Activated CD8-positive, alpha-beta memory T cell treated with anti-CD3 and anti-CD28 coated beads for 48 hours (primary cell): ENCODE measurements at places on chromosomes 7 and 10.

- DNase-seq = no peak
Measured at GRCh38 chr10:72375585-72375984, 20.9 kb upstream of the DNAJB12 start.

- DNase-seq = no peak
Measured at GRCh38 chr10:100143756-100144155, 42.1 kb downstream of the ERLIN1 start.

- no peak for DNase-seq
Measured at GRCh38 chr10:122549636-122550035, 10.9 kb upstream of the DMBT1 start.

DNA sequence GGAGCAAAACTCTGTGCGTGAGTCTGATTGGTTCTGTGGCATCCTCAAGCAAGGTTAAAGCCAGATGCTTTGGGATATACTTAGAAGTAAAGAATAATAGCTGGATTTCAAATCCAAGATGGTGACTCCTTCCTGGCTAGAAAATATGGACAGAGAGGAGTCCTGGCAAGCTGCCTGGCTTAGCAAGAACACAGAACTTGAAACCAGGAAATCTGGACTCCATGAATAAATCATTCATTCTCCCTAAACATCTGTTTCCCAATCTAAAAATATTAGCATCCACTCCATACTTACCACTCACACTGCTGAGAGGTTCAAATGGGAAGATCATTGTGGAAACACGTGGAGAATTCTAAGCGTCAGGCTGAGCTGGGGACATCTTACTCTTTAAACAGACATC is 1074.1 kb upstream of the AUTS2 start:
- DNase-seq = no peak

DNA sequence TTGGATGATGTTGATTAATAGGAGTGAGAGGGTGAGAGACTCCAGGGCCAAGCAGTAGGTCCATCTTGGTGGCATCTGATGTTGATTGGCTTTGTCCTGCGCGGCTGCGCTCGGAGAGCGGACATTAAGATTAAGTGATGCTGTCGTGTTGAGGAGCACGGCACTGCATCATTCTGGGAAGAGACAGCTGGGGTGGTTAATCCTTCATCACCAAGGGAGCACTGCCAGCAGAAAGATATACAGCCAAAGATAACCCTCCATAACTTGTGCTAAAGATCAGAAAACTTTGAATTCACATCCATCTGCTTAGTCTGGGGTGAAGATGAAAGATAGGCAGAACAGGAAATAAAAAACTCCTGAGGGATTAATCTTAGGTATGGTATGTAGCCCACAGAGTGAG is 208.3 kb downstream of the LRMDA start:
- no peak for DNase-seq

GRCh38 chr10:33635967-33636515 is 301.6 kb upstream of the NRP1 start:
- DNase-seq = no peak

DNA sequence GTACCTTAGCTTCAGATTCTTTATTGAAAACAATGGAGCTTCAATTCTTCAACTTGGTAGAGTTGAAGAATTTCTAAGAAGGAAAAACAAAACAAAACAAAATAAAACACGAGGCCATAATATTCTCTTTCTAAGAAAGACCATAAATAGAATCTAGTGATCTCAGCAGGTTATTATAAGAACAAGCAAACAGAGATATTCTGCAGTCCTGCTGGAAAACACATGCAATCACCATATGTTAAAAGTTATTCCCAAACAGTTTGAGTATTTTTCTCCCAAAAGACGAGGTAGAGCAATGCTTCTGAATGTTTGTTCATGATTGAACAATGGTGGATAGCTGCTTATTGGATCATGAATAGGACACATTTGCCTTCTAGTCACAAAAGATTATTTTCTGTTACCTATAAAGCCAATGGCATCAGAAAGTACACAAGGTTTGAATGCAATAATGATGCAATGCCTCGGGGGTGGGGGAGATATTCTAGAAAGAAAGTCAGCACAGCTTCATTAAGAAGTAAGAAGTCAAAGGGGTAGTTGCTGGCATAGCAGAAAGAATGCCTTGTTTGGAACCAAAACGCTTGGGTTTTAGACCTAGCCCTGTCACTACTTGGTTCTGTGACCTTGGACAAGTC is 59.3 kb downstream of the CREB3L2 start:
- DNase-seq = no peak

- DNase-seq = no peak
Measured at GRCh38 chr7:137881607-137882260, 35.0 kb upstream of the DGKI start.

DNA sequence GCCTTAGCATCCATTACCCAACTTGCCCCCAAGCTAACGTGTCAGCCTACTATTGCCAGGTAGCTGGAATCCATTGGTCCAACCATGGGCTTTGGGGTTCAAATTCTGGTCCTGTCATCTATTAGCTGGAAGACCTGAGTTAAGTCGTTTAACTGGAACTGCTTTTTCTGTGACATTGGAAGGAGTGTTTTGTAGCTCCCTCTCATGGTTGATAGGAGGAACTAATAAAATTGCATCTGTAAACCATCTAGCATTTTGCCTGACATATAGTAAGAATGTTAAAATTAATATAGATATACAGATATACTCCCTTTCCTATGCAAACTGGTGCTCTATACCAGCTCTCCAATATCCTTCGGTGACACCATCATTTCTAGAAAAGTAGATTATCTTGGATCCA is 23.8 kb upstream of the SLF2 start:
- no peak for DNase-seq

- DNase-seq = no peak
Measured at GRCh38 chr10:105681051-105681450, 1040.0 kb downstream of the SORCS3 start.

DNA sequence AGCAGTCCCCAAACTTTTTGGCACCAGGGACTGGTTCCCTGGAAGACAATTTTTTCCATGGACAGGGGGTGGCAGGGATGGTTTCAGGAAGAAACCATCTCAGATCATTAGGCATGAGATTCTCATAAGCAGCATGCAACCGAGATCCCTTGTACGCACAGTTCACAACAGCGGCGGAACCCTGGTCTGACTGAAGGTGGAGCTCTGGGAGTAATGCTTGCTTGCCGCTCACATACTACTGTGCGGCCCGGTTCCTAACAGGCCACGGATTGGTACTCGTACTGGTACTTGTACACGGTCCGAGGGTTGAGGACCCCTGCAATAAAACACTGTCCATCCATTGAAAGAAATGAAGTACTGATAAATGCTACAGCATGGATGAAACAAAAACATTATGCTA is 32.8 kb downstream of the MKRN1 start:
- no peak for DNase-seq

GRCh38 chr7:106111655-106112117 is 426 bp downstream of the SYPL1 start:
- DNase-seq = no peak

- peak; percentile 67 for DNase-seq
Measured at GRCh38 chr10:17200912-17201793, at the start of gene TRDMT1. Gene TRDMT1 (minus strand): TSS chr10:17201672. CDS start chr10:17201634, 38 bp downstream.

GRCh38 chr10:1132584-1132983 is 76.4 kb downstream of the WDR37 start:
- no peak for DNase-seq

GRCh38 chr7:149720372-149721083 is 52.9 kb downstream of the ZNF467 start:
- no peak for DNase-seq

DNA sequence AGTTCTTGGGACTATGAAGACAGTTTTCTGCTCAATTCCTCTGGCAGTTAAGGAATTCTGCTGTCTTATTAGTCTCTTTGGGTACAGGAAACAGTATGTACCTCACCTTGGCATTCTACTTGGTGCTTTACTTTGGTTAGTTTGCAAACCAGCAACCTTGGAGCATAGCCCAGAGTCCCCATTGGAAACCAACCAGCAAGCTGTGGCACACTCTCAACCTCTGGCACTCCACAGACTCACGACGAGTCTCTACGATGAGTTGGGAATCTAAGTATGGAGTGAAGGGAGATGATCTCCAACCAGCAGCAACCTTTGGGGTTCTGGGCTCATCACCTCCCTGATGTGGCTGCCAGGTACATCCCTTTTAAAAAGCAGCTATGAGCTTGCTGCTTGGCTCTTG is 43.8 kb downstream of the TPK1 start:
- DNase-seq = no peak

DNA sequence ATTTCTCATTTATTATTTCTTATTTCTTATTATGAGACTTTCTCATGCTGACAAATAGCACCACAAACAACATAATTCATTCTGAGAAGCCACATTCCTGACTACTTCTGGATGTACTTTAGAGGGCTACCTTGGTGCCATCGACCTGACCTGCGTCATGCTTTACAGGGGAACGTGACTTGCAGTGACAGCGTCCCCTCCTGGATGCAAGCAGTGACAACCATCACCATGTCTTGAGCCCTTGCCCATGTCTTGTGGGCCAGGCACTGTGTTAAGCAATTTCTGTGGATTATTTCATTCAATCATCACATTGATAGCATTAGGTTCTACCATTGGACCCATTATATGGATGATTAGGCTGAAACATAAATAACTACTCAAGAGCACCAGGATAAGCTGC is 137.0 kb downstream of the ANK3 start:
- DNase-seq = no peak

GRCh38 chr10:48772059-48772458 is 87.4 kb downstream of the WDFY4 start:
- DNase-seq = no peak

- no peak for DNase-seq
Measured at GRCh38 chr7:132386201-132386681, 190.0 kb downstream of the PLXNA4 start.

DNA sequence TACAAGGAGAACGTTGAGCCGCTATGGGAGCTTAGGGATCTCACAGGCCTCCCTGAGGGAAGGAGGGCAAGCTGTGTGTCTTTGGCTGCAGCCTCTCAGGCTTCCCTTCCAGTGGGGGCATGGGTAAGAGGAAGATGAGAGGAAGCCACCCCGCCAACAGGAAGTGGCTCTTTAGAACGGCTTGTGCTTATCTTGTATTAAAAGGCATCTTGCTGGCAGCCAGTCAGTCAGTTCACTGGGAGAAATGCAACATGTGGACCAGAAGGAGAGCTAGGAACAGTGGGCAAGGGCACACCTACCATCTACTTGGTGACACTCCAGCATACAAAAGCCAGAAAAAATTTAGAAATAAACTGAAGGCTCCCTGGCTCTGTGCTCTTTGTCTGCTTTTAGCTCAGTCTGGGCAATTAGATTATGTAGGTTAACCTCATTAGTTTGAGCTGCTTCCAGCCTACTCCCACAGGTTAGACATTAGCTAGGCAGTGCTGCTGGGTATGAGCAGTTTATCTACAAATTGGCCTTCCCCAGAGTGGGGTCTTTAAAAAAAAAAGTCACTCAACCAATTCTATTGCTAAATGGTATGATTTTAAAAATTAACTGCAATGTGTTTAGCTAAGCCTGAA is 595.9 kb downstream of the KCNMA1 start:
- no peak for DNase-seq

GRCh38 chr10:15387021-15387420 is 15.9 kb upstream of the FAM171A1 start:
- DNase-seq = no peak

DNA sequence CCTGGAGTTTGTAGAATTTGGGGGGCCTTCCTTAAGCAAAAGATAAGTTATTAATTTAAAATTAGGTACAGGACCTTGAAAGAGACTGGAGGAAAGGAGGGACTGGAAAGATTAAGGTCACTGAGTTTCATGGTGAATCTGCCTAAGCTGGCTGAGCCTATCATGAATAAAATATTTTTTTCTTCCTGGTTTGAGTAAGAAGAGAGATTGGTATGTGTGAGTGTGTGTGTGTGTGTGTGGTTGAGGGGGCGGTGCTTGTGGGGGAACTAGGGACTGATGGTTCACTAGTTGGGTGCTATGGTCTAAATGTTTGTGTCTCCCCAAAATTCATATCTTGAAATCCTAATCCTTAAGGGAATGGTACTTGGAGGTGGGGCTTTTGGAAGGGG is 142.5 kb upstream of the PRKCQ start:
- no peak for DNase-seq

- DNase-seq = no peak
Measured at GRCh38 chr7:138460649-138461607, 869 bp downstream of the TRIM24 start.

- no peak for DNase-seq
Measured at GRCh38 chr10:344582-345200, 209.4 kb downstream of the ZMYND11 start.

DNA sequence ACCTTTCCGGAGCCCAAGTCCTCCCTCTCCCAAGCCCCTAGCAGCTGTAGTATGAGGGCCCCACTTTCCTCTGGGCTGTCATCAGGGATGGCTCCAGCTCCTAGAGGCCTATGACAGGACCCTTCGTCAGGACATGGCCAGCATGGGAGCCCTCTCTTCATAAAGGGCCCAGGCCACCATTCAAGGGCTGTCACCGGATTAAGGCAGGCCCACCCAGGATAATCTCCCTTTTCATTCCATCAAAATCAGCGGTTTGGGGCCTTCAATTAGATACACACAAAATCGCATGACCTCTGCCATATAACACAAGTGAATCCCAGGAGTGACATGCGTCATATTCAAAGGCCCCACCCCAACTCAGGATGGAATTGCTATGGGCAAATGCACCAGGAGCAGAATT is 12.2 kb upstream of the GDF10 start:
- DNase-seq = no peak

GRCh38 chr10:504121-504611 is 185.3 kb downstream of the DIP2C start:
- DNase-seq = no peak

DNA sequence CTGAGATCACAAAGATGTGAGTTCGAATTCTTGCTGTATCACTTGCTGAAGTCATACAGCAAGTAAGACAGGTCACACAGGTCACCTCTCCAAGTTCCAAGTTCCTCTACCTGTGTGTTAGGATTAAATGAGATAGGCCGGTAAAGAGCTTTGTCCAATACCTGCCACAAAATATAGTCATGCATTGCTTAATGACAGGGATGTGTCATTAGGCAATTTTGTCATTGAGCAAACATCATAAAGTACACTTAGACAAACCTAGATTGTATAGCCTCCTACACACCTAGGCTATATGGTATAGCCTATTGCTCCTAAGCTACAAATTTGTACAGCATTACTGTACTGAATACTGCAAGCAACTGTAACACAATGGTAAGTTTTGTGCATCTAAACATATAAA is 469.4 kb downstream of the KCNMA1 start:
- DNase-seq = no peak

GRCh38 chr10:49407151-49407550 is 11.3 kb upstream of the DRGX start:
- DNase-seq = no peak

- no peak for DNase-seq
Measured at GRCh38 chr7:149811221-149811620, 27.0 kb upstream of the ZNF862 start.

DNA sequence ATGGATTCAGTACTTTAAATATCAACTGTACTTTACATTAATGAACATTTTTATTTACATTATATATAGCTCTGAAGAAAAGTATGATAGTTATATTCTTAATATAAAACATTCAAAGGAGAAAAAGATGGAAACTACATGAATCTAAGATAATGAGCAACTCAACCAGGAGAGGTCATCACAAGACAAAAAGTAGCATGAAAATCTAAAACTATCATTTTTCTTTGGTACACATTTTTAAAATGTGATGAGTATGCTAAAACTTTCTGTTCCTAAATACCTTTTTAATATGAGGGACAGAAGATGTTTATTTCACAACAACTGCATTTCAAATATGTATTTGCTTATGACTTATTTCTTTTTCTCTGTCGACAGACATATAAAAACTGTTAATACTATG is 2.4 kb downstream of the CNTNAP2 start:
- DNase-seq = no peak

- DNase-seq = no peak
Measured at GRCh38 chr7:3533040-3533439, 232.0 kb downstream of the SDK1 start.

- DNase-seq = no peak
Measured at GRCh38 chr7:155545348-155545747, 1.0 kb downstream of the CNPY1 start.
